ENCODE measurements at places on chromosomes 7 and 10.

GRCh38 chr7:124881981-124882380 is 47.6 kb downstream of the POT1 start:
- no peak for DNase-seq

GRCh38 chr7:30618080-30618676 is 23.5 kb downstream of the GARS1 start:
- DNase-seq, result no peak

- no peak for DNase-seq
Observed at GRCh38 chr10:133527771-133528271, 658 bp downstream of the CYP2E1 start.

GRCh38 chr10:122126763-122127659 is 138.0 kb downstream of the TACC2 start:
- DNase-seq, result no peak

DNA sequence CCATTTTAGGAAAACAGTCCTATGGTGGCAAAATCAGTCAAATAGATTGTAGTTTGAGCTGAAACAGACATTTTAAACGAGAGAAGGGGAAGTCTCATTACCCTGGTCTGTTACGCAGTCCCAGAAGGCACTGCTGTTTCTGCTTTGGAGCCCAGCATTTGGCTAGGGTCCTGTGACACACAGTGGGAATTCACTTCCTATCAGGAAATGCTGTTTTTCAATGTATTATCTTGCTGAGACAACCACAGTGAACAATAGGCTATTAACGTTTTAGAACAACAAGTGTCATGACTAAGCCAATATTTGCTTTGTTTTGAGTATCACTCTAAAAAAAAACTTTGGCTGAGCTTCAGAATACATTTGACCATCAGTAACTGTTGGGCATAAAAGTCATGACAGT is 74.1 kb downstream of the ADD3 start:
- DNase-seq, result peak; percentile 70

DNA sequence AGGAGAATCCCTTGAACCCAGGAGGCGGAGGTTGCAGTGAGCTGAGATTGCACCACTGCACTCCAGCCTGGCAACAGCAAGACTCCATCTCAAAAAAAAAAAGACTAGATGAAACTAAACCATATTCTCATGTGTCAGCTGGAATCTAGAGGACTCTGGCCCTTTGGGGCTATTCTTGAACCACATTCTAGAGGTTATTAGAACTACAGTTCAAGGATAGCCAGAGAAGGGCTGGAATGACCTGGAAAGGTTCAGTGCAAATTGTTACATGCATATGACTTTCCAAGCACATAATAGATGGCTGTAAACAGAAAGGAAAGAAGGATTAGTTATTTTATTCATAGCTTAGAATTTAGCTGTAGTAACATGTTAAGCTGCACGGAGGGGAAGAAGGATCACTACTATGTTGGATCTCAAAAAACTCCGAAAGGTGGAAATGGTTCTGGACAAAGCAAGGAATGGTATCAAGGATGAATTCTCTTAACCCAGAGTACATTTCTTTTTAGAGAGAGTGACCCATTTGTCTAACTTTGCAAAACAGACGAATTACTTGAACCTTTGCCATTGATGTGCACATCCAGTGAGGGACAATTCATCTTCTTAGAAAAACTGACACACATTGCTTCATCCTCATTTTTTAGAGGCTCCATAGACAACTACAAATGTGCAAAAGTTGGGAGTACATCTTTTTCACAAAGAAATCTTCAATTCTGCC is 124.0 kb upstream of the SAMD8 start:
- DNase-seq, result no peak

DNA sequence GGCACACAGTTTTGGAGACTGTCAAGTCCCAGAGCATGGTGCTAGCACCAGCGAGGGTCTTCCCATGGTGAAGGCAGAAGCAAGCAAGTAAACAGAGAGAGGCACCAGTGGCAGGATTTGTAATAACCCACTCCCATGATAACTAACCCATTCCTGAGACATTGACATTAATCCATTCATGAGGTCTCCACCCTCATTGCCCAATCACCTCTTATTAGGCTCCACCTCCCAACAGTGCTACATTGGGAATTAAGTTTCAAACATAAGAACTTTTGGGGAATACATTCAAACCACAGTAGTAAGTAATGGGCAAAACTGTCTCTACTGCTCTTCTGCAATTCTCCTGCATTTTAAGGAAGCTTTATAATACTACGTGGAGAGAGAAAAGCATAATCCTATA is 193.6 kb downstream of the CACNA2D1 start:
- no peak for DNase-seq

DNA sequence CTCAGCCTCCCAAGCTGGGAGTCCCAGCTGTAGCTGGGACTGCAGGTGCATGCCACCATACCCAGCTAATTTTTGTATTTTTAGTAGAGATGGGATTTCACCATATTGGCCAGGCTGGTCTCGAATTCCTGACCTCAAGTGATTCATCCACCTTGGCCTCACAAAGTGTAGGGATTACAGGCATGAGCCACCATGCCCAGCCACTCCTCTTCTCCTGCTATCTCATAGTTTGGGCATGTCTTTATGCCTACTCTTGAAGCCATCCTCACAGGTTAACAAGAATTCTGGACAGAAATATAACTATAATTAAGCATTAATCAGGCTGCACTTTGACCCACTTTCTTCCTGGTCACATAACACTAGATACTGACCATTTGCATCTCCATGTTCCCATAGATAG is 28.6 kb upstream of the C10orf67 start:
- DNase-seq, result no peak

DNA sequence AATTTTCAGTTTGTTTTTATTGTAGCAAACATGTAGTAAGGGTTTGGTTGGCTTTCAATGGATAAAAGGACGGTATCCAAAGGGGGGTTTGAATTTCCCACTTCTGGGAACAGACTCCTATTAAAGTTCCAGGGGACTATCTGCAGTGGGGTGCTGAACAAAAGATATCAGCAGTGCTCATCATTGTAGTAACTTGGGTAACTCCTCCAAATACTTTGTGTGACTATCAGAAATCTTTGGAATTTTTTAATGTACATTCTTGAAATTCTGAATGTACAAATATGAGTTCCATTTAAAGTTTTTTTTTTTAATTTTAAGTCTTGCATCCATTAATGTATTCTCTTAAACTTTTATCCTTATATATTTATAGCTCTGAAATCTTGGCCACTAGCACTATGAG is 42.1 kb downstream of the CYP51A1 start:
- no peak for DNase-seq

- DNase-seq, result no peak
Observed at GRCh38 chr7:50792342-50793119, 9.8 kb upstream of the GRB10 start.

DNA sequence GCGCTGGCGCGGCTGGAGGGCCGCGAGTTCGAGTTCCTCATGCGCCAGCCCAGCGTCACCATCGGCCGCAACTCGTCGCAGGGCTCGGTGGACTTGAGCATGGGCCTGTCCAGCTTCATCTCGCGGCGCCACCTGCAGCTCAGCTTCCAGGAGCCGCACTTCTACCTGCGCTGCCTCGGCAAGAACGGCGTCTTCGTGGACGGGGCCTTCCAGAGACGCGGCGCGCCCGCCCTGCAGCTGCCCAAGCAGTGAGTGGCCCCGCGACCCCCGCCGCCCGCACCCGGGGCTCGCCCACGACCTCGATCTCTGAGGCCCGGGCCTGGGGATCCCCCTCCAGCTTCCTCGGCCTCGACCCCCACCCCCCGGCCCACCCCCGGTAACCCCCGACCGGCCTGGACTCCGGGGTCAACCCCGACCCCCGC is 537 bp downstream of the FOXK1 start:
- no peak for DNase-seq

- DNase-seq, result no peak
Observed at GRCh38 chr10:72503241-72503640, 122.6 kb downstream of the MICU1 start.

DNA sequence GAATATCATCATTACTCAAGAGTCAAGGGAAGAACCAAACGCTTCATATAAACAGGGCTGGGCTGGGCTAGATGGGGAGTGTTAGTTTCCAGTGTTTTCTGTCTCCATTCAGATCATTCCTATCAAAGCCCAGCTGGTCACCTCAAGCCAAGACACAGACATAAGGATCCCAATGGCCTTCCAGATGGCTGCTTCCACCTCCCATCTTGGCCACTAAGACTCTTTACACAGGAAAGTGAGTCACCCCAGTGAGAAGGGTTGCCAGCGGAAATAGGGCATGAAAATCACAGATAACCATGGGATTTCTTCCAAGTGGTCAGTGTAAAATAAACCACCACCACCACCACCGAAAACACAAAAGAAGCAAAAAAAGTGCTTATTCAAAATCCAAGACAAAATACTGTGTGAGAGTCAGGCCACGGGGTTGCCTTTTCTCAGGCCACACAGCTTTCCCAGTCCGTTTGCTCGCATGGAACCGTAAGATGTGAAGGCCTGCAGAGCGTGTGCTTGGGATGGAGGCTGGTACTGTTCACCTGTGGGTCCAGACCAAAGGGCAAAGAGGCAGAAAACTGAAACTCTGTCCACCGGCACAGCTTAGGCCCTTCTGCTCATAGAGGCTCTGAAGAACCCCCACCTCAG is 5.6 kb downstream of the PRSS2 start:
- DNase-seq, result no peak

DNA sequence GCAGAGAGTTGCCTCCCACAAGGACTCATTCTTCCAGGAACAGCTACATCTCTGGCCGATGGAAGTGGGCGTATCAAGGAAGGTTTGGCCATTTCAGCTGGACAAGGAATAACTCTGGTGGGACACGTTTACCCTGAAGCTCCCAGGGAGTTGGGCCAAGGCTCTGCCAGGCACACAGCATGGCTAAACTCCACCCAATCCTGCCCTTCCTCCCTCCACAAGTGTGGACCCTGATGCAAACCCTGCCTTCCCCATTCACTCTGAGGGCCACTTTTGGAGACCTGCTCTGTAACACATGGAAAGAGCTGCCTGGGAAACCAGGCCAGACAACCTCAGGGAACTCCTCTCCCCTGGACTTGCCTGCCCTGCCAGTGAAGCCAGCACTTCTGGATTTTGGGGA is 407.8 kb upstream of the FOXK1 start:
- no peak for DNase-seq

DNA sequence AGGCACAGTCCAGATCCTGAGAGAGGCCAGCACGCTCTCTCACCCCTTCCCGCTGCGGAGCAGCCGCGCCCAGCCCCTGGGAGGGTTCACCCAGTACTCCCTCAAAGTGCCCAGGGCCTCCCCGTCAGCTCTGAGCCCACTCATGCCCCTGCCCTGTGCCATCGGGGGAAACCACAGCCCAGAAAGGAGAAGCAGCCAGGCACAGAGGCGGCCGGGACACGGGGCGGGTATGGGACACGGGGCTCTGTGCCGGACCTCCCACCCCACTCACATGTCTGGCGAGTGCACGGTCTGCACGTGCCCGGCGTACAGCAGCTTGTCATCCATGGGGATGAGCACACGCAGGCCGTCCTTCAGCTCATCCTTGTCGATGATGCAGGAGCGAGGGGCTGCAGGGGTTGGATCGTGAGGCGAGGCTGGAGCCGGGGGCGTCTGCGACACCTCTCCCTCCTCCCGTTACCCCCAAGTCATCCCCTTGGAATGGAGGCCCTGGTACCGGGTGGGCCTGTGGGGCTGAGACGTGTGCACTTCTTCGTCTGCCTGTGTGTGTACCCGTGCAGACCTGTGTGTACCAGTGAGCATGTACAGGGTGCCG is 38.2 kb downstream of the SLC29A4 start:
- DNase-seq, result no peak

DNA sequence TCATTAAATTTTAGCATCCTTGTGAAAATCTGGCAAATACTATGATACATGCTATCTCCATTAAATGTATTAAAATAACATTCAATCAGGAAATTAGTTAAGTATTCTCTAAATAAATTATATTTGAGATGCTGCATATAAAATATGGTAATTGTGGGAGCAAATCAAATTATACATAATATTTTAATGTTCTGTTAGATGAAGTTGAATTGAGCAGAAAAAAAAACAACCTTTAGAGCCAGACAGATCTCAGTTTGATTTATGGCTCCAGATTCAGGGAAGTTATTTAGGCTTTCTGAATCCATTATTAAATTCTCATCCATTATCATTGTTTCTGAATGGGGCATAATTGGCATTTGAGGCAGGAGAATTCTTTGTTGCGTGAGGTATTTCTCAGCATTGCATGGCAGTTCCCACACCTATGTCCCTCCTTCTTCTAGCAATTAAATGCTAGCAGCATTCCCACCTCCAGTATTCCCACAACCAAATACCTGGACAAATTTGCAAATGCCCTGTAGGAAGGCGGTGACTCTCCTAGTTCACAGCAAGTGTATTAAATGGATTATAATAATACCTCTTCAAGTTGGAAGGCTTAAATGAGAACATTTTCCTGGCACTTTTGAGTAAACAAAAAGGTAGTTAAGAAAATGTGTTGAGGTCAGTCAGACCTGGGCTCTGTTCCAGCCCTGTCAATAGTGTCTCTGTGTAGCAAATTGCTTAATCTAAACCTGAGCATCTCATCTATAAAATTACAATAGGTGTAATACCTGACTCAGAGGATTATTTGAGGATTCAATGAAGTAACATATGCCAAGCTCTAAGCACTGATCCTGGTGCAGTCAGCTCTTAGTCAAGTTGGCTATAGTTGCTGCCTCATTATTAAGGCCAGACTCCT is 108.9 kb downstream of the RNLS start:
- no peak for DNase-seq

- DNase-seq, result no peak
Observed at GRCh38 chr10:17326377-17326776, 98.3 kb downstream of the VIM start.

GRCh38 chr10:118148247-118148646 is 101.5 kb upstream of the RAB11FIP2 start:
- no peak for DNase-seq

- DNase-seq, result no peak
Observed at GRCh38 chr7:557558-557881, 37.9 kb upstream of the PDGFA start.

DNA sequence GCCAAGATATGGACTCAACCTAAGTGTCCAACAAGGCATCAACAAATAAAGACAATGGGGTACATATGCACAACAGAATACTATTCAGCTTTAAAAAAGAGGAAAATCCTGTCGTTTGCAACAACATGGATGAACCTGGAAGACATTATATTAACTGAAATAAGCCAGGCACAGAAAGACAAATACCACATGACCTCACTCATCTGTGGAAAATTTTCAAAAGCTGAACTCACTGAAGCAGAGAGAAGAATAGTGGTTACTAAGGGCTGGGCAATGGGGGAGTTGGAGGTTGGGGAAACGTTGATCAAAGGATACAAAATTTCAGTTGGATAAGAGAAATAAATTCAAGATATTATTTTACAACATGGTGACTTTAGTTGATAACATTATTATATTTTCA is 221.4 kb upstream of the PITRM1 start:
- DNase-seq, result no peak

Data from smooth muscle cell of the brain vasculature (primary cell).